ENCODE measurements at places on chromosomes 3 and 15. TPM values are rescaled to one million over a fixed set of nuclear protein-coding genes. Genes with fewer than 3 reads are reported as not detected.

PRR23C gene
- total RNA-seq, result not detected

SPINK8 gene
- total RNA-seq, result not detected

SMCO1 gene
- total RNA-seq, result not detected

CAV3 gene
- total RNA-seq, result not detected

ANKUB1 gene
- total RNA-seq, result not detected

EHHADH gene
- 22.0 TPM for total RNA-seq

SPTBN5 gene
- 2.0 TPM for total RNA-seq

BNIP2 gene
- total RNA-seq, result 102 TPM

BCL2A1 gene
- total RNA-seq, result 7.8 TPM

SERPINI2 gene
- total RNA-seq, result not detected

SLC49A4 gene
- 59.2 TPM for total RNA-seq

MINAR1 gene
- 1.3 TPM for total RNA-seq

PLA2G4F gene
- total RNA-seq, result 1.1 TPM

DPPA2 gene
- total RNA-seq, result not detected

PODXL2 gene
- total RNA-seq, result 6.4 TPM

LARP6 gene
- total RNA-seq, result 31.9 TPM

GNB5 gene
- 21.6 TPM for total RNA-seq

SHC4 gene
- 1.2 TPM for total RNA-seq

PRSS50 gene
- 1.1 TPM for total RNA-seq

EXD1 gene
- total RNA-seq, result not detected

COL6A6 gene
- 1.0 TPM for total RNA-seq

ATP8B4 gene
- 9.5 TPM for total RNA-seq

MAPKAPK3 gene
- total RNA-seq, result 43.0 TPM

PARP15 gene
- 0.32 TPM for total RNA-seq

KCNAB1 gene
- 0.80 TPM for total RNA-seq

PATL2 gene
- total RNA-seq, result not detected

CCDC14 gene
- 47.3 TPM for total RNA-seq

FETUB gene
- 5.7 TPM for total RNA-seq

P2RY13 gene
- not detected for total RNA-seq

IQCH gene
- 0.24 TPM for total RNA-seq

RPL29 gene
- total RNA-seq, result 1,184 TPM

CLRN1 gene
- not detected for total RNA-seq

ROPN1 gene
- not detected for total RNA-seq

POLQ gene
- 1.4 TPM for total RNA-seq

RARRES1 gene
- total RNA-seq, result 73.1 TPM

ERICH6 gene
- not detected for total RNA-seq

GRIP2 gene
- total RNA-seq, result 0.73 TPM

TRPM1 gene
- total RNA-seq, result not detected

COL7A1 gene
- total RNA-seq, result 17.4 TPM

CCDC13 gene
- total RNA-seq, result 0.63 TPM

TMC3 gene
- total RNA-seq, result 0.43 TPM

CCR8 gene
- total RNA-seq, result not detected

RUVBL1 gene
- total RNA-seq, result 29.7 TPM

GHSR gene
- not detected for total RNA-seq

NDUFB4 gene
- total RNA-seq, result 101 TPM

DUSP7 gene
- total RNA-seq, result 13.8 TPM

UMPS gene
- total RNA-seq, result 108 TPM

MST1 gene
- 116 TPM for total RNA-seq

FYCO1 gene
- 23.0 TPM for total RNA-seq

DRD3 gene
- not detected for total RNA-seq

FBXL2 gene
- 11.7 TPM for total RNA-seq

LRRK1 gene
- total RNA-seq, result 2.1 TPM

SOX14 gene
- not detected for total RNA-seq

SLC12A1 gene
- total RNA-seq, result not detected

MESP1 gene
- total RNA-seq, result 0.50 TPM

DUOX1 gene
- total RNA-seq, result 3.3 TPM

MOBP gene
- 0.10 TPM for total RNA-seq

C3orf49 gene
- not detected for total RNA-seq

NR2E3 gene
- total RNA-seq, result not detected
